Activated naive CD4-positive, alpha-beta T cell (primary cell): ENCODE measurements at places on chromosomes 16 and 17.

- no peak for DNase-seq
Observed at GRCh38 chr17:74394275-74394950, 27.1 kb downstream of the GPR142 start.

DNA sequence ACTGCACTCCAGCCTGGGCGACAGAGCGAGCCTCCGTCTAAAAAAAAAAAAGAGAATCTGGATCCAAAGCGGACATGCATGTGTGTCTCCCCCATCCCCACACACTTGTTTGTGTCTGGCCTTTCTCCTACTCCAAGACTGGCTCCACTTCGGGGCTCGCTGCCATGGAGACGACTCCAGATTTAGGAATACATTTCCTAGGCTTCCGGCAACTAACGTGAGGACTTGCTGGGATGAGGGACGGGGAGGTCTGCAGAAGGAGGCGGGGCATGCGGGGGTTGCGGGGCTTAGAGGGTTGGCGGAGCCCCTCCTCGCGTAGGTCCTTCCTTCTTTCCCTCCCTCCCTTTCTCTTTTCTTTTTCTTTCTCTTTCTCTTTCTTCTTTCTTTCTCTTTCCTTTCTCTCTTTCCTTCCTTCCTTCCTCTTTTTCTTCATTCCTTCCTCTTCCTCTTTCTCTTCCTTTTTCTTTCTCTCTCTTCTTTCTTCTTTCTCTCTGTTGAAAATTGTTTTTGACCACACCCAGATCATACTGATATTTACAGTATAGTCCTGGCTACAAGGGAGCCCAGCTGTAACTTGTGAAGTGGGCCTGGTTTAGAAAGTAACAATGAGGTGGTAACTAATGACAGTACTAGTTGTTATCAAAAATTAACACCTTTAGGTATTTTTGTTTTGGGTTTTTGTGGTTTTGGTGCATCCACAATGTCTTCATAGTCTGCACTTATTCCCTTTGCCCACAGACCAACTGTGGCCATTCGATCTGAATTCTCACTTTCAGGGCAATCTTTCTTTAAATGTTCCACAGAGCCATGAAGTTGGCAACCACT is 25.2 kb downstream of the MIS12 start:
- DNase-seq: no peak

- no peak for DNase-seq
Observed at GRCh38 chr17:81151278-81151677, 14.0 kb upstream of the PVALEF start.

DNA sequence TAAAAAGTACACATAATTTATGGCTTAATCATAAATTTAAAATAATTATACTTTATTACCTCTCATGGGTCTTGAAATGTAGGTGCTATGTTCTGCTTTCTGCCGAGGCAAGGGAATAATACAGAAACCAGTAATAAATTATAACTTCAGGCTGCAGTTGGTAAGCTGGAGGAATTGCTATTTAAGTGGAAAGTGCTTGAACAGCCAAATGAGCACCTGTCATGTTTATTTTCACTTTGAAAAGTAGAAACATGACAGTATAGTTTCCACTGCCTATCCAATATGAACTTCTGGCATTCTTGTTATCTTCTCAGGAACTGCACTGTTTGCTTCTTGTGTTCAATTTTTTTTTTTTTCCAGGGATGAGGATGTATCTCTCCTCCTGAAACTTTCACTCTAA is 146.0 kb downstream of the FTO start:
- DNase-seq: no peak
